ENCODE measurements at places on chromosomes 16 and 17.

DNA sequence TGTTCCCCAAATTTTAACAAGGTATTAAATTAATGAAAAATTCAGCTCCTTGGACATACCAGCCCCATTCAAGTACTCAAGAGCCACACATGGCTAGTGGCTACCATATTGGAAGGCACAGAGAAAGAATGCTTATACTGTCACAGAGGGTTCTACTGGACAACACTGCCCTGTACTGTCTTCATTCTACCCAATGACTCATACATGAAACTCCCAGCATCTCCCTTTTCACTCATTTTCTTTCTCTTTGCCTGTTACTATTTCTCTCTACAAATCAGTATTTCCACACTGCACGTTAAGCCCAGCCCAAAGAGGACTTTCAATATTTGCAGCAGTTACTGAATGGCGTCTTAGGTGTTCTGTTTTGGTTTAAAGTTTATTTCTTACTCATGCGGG, 72.1 kb upstream of the RCVRN start:
- H3K36me3 ChIP-seq: peaks cover 53% of the 10 kb centered on the region
- H3K27ac ChIP-seq: no peak overlapping the region
- DNase-seq: peak; percentile 20
- H3K27me3 ChIP-seq: no peaks in the 10 kb centered on the region

- H3K27ac ChIP-seq: peak overlapping the region; percentile 100
- H3K4me1 ChIP-seq: peaks cover 18% of the 10 kb centered on the region
- no peaks in the 10 kb centered on the region for H3K36me3 ChIP-seq
- DNase-seq: peak; percentile 94
- H3K27me3 ChIP-seq: no peaks in the 10 kb centered on the region
- peak overlapping the region; percentile 89 for H3K4me3 ChIP-seq
Measured at GRCh38 chr17:35540589-35541404, 3.3 kb upstream of the SLFN12L start.

DNA sequence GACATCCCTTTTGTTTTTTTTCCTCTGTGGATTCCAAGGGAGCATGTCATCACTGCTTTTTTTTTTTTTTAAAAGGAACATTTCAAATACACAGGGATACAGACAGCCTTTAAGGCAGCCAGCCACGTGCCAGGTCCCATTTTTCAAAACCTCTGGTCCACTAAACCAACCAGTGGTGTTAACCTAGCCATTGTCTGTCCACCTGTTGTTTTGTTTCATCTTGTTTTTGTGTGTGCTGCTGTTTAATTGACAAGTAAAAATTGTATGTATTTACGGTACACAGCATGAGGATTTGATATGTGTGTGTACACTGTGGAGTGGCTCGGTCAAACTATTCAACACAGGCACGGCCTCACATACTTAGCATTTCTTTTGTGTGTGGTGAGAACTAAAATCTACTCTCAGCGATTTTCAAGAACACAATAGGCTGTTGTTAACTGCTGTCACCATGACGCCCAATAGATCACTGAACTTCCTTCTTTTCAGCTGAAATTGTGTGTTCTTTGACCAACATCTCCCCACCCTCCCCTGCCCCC, 19.2 kb downstream of the TMEM114 start:
- H3K4me3 ChIP-seq: no peak overlapping the region
- no peak overlapping the region for H3K27ac ChIP-seq
- no peak for DNase-seq
- H3K27me3 ChIP-seq: peaks cover 2% of the 10 kb centered on the region
- H3K36me3 ChIP-seq: no peaks in the 10 kb centered on the region
- no peaks in the 10 kb centered on the region for H3K4me1 ChIP-seq

DNA sequence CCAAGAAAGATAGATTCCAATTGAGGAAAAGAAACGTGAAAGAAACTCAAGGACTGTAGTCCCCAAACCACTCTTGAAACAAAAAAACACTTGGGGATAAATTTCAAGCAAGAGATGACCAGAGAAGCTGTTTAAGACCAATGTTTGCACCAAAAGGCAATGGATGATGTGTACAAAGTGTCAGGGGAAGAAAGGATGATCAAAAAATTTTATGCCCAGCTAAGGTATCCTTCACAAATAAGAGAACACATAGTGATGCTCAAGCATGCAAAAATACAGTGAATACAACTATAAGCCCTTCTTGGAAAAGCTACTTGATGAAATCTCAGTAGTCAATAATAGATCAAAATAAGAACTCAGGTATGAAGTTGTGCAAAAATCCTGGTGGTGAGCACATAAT, 281.1 kb downstream of the CEP112 start:
- H3K4me3 ChIP-seq: no peak overlapping the region
- H3K4me1 ChIP-seq: no peaks in the 10 kb centered on the region
- no peak for DNase-seq

DNA sequence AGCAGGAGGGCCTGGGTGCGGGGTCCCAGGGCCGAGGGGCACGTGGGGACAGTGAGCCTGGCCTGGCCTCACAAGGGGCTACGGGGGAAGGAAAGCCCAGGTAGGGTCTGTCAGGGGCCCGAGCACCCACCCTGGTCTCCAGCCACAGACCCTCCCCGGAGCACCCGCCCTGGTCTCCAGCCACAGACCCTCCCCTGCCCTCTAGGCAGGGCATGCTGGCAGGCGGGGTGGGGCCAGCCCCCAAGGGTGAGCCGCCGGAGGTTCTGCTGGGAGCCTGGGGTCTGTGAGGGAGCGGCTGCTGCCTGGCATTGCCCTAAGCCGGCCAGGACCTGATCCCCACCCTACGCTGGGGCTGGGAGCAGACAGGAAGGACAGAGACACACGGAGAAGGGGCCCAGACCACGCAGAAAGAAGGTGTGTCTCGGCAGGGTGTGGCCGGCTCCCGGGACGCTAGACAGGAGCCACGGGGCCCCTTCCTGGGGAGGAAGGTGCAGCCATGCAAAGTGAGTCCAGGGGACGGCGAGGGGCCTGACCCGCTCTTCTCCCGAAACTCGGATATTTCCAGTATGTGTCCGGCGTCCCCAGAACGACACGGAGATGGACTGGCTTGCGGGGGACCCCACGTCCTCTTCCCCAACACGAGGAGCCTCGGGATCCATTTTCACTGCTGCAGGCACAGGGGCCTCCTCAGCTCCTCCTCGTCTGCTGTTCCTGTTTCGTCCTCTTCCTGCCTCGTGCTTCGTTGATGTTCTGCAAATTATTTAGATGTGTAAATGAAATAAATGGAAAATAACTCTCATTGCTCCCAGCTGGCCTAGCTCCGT, 15.5 kb downstream of the UTS2R start:
- peaks cover 7% of the 10 kb centered on the region for H3K36me3 ChIP-seq
- H3K27ac ChIP-seq: no peak overlapping the region

GRCh38 chr17:48639136-48639535, 13.0 kb upstream of the HOXB9 start:
- H3K27ac ChIP-seq: no peak overlapping the region
- H3K36me3 ChIP-seq: no peaks in the 10 kb centered on the region
- H3K4me3 ChIP-seq: no peak overlapping the region
- H3K4me1 ChIP-seq: no peaks in the 10 kb centered on the region

DNA sequence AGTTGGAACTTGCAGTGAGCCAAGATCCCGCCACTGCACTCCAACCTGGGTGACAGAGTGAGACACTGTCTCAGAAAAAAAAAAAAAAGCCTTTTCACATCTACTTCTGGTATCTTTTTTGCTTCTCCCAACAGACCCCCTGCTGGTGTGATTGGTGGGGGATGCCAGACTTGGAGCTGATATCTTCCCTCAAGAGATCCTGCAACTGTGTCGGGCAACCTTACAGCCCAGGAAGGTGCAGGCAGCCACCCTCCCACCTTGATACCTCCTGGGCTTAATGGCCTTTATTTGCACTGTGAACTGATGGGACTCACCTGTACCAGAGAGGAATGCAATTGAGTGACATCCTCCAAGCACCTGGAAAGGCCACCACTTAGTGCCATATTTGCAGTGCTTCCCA, 142.3 kb downstream of the RGS9 start:
- H3K4me1 ChIP-seq: no peaks in the 10 kb centered on the region
- H3K4me3 ChIP-seq: no peak overlapping the region
- H3K27ac ChIP-seq: no peak overlapping the region
- DNase-seq: no peak
- peaks cover 7% of the 10 kb centered on the region for H3K27me3 ChIP-seq

GRCh38 chr16:81121474-81121990, 25.3 kb upstream of the GCSH start:
- H3K4me3 ChIP-seq: no peak overlapping the region
- no peaks in the 10 kb centered on the region for H3K27me3 ChIP-seq
- H3K36me3 ChIP-seq: no peaks in the 10 kb centered on the region
- DNase-seq: no peak
- H3K4me1 ChIP-seq: no peaks in the 10 kb centered on the region
- no peak overlapping the region for H3K27ac ChIP-seq

GRCh38 chr17:79789943-79790804, 6.7 kb downstream of the CBX8 start:
- no peak overlapping the region for H3K4me3 ChIP-seq
- H3K4me1 ChIP-seq: peaks cover 19% of the 10 kb centered on the region
- H3K36me3 ChIP-seq: peaks cover 8% of the 10 kb centered on the region
- peaks cover 53% of the 10 kb centered on the region for H3K27me3 ChIP-seq
- H3K27ac ChIP-seq: no peak overlapping the region

- no peaks in the 10 kb centered on the region for H3K36me3 ChIP-seq
- no peak overlapping the region for H3K27ac ChIP-seq
- no peak overlapping the region for H3K4me3 ChIP-seq
- no peak for DNase-seq
Measured at GRCh38 chr16:7614021-7614795, 281.6 kb downstream of the RBFOX1 start.

DNA sequence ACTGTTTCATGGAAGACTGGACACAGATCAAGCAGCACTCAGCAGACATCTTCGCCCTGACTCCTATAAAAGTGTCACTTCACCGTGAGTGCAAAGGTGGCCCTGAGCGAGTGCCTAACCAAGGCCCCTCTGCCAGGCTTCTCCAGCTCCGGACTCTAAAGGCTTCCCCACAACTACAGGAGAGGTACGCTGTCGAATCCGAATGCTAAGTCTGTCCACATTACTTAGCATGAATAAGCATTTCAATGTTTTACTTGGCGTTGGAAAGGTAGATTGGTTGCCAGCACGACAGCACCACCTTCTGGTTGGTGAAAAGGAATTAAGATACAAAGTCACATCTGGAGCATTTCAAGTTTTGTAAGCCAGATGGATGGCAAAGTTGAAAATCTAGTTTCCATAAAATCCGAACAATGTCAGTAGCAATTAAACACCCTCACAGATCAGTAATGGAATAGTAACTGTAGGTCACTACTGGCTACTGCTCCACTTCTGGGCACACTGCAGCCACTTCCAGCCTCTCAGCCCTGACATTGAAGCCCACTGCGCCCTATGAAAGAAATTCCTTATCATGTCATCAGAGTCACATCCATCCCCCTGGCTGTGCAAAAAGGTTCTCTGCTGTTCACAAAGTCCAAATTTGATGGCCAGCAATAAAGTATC, 100.9 kb downstream of the PARN start:
- H3K27ac ChIP-seq: no peak overlapping the region
- H3K4me1 ChIP-seq: peaks cover 4% of the 10 kb centered on the region
- DNase-seq: peak; percentile 60
- peaks cover 2% of the 10 kb centered on the region for H3K36me3 ChIP-seq

GRCh38 chr16:88527186-88527936, 42.8 kb upstream of the ZC3H18 start:
- no peak overlapping the region for H3K27ac ChIP-seq
- no peak overlapping the region for H3K4me3 ChIP-seq
- H3K4me1 ChIP-seq: no peaks in the 10 kb centered on the region
- peak; percentile 21 for DNase-seq
- H3K27me3 ChIP-seq: peaks cover 28% of the 10 kb centered on the region

DNA sequence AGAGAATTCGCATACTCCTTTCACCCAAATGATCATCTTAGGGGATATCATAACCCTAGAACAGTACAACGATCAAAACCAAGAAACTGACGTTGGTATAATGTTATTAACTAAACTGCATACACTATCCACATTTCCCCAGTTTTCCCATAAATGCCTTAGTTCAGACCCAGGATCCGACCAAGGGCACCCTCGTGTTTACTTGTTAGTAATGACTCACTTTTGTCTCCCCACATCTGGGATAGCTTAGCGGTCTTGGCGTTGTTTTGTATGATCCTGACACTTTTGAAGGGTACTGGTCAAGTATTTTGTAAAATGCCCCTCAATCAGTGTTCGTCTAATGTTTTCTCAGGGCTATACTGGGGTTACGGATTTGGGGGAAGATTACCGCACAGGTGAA, 8.0 kb downstream of the HS3ST3A1 start:
- H3K27ac ChIP-seq: no peak overlapping the region
- H3K36me3 ChIP-seq: no peaks in the 10 kb centered on the region
- peaks cover 9% of the 10 kb centered on the region for H3K27me3 ChIP-seq
- no peak overlapping the region for H3K4me3 ChIP-seq
- no peaks in the 10 kb centered on the region for H3K4me1 ChIP-seq

DNA sequence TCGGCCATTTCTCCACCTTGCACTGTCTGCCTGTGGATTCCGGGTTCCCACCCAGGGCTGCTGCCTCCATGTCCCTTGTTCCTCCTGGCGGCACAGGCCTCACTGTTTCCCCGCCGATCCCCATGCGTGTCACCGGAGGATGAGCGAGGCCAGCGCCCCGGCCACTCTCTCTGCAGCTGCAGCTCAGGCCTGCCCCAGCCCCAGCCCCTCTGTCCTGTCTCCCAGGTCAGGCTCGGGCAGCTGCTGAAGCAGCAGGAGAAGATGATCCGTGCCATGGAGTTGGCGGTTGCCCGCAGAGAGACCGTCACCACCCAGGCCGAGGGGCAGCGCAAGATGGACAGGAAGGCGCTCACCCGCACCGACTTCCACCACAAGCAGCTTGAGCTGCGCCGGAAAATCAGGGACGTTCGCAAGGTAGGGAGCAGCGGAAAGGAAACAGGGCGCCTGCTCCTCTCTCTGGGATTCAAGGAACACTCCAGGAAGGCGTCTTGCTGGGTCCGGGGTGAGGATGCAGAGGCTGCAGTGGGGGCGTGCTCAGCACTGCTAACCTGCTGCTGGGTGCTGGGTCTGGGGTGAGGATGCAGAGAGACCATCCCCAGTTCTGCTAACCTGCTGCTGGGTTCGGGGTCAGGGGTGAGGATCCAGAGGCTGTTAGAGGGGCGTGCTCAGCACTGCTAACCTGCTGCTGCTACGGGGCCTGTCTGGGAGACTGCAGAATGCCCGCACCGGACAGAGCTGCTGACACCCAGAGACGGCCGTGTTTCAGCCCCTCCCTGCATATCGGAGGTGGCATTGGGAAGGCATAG, 6.1 kb upstream of the GAA start:
- no peak overlapping the region for H3K4me3 ChIP-seq
- no peak for DNase-seq
- no peaks in the 10 kb centered on the region for H3K36me3 ChIP-seq
- peaks cover 42% of the 10 kb centered on the region for H3K4me1 ChIP-seq
- no peak overlapping the region for H3K27ac ChIP-seq
- H3K27me3 ChIP-seq: no peaks in the 10 kb centered on the region

DNA sequence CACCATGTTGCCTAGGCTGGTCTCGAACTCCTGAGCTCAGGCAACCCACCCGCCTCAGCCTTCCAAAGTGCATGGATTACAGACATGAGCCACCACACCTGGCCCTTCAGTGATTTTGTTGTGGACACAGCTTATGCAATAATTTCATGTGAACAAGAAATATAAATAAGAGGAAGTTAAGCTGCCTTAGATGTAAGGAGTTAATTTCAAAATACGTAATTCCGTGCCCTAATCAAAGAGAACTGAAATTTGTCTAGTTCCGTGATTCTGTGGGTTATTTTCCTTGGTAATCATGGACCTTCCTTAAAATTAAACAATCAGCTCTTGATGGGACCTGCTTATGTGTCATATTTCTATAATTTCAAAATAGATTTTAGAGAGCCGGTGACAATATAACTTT, 11.9 kb downstream of the TVP23A start:
- no peak overlapping the region for H3K4me3 ChIP-seq
- no peaks in the 10 kb centered on the region for H3K27me3 ChIP-seq
- peaks cover 34% of the 10 kb centered on the region for H3K4me1 ChIP-seq
- DNase-seq: peak; percentile 86
- peak overlapping the region; percentile 69 for H3K27ac ChIP-seq
